ENCODE measurements at places on chromosomes 6 and 20.

- DNase-seq: no peak
Measured at GRCh38 chr20:35111141-35111888, 18.7 kb upstream of the TRPC4AP start.

DNA sequence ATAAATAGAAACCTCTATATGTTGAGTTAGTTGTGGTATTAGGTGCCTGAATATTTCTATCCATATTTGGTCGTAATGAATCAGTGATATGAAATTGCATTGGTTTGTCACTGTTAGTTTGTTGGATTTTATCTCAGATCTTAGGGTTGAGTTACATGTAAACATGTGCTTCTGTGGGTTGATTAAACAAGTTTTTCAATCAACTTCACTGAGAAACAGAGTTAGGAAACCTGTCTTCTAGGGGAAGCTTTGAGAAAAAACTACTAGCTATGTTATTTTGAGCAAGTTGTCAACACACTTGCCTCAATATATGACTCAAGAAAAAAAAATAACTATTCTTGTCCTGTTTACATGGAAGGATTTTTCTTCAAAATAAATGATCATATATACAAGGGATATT, 14.8 kb upstream of the ADGB start:
- no peak for DNase-seq

- peak; percentile 99 for DNase-seq
Measured at GRCh38 chr20:23357767-23358562, 4.0 kb upstream of the GZF1 start.

- DNase-seq: no peak
Measured at GRCh38 chr6:144027932-144028587, 20.0 kb upstream of the PLAGL1 start.

GRCh38 chr6:157756708-157757429, 66.2 kb upstream of the SNX9 start:
- DNase-seq: peak; percentile 71

DNA sequence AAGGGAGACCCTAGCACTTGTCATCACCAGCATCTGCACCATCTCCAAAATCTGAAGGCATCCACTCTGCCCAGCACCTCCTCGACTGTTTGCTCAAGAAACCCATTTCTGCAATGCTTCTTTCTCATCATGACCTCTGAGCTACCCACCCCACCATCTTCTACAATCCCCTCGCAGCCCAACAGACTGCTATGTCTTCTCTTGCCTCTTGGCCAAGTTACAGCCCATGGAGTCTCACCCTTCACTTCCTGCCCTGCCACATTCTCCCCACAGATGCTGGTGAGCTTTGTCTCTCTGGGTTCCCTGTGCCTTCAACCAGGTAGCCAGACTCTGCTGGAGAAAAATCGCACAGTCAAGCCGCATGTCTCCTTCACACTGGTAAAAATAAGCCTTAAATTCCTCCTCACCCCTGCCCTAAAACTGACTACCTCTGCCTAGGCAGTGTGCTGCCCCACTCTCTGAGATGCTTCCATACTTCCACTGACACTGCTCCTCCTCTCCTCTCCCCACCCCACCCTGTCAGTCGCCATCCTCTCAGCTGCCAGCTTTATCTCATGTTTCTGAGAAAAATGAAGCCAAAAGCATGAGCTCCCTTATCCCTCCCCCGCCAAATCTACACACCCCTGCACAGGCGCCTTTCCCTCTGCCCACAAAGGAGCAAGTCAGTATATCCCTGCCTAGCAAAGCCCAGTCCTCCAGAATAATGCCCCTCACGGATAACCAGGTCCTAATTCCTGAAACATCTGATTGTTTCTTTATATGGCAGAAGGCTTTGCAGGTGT, 2.3 kb upstream of the TXNDC5 start:
- DNase-seq: no peak

- no peak for DNase-seq
Measured at GRCh38 chr6:166751051-166751595, 124.1 kb upstream of the RPS6KA2 start.

GRCh38 chr6:68158256-68158655, 476.8 kb upstream of the ADGRB3 start:
- no peak for DNase-seq

GRCh38 chr20:63314015-63314471, 21.1 kb downstream of the COL20A1 start:
- no peak for DNase-seq

- DNase-seq: no peak
Measured at GRCh38 chr6:127247114-127248096, 19.3 kb upstream of the RNF146 start.

DNA sequence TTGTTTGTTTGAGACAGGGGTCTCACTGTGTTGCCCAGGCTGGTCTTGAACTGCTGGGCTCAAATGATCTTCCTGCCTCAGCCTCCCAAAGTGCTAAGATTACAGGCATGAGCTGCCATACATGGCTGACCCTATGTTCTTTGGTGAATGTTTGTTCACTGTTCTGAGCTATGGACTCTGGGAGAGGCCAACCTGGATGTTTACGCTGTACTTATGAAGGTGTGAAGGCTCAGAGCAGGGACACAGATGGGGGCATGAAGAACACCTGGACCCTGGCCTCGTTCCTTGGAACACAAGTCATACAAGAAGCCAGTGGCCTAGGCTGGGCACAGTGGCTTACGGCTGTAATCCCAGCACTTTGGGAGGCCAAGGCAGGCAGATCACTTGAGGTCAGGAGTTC, 21.1 kb upstream of the CD24 start:
- DNase-seq: no peak

Data from activated T-cell treated with anti-CD3 and anti-CD28 coated beads for 48 hours (primary cell).